ENCODE measurements at places on chromosomes 3 and 15.

DNA sequence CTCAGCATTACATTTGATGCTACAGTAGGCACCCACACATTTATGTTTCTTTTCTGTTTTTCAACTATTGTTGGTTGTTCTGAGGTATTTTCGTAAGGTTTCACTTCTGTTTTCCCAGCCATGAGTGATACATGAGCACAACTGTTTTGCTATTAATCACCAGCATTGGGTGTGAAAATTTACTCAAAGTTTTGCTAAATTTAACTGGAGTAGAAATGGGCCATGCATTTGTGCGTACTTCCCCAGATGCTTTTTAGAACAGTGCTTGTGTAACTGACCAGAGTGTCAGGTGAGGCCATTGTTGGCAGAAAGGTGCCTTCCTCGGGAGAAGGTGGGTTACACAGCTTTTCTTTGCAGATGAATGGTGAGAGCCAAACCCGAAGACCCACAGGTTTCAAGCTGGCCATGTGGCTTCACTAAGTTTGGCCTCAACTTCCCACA lies 70.4 kb downstream of the ST6GAL1 start:
- DNase-seq, result no peak

DNA sequence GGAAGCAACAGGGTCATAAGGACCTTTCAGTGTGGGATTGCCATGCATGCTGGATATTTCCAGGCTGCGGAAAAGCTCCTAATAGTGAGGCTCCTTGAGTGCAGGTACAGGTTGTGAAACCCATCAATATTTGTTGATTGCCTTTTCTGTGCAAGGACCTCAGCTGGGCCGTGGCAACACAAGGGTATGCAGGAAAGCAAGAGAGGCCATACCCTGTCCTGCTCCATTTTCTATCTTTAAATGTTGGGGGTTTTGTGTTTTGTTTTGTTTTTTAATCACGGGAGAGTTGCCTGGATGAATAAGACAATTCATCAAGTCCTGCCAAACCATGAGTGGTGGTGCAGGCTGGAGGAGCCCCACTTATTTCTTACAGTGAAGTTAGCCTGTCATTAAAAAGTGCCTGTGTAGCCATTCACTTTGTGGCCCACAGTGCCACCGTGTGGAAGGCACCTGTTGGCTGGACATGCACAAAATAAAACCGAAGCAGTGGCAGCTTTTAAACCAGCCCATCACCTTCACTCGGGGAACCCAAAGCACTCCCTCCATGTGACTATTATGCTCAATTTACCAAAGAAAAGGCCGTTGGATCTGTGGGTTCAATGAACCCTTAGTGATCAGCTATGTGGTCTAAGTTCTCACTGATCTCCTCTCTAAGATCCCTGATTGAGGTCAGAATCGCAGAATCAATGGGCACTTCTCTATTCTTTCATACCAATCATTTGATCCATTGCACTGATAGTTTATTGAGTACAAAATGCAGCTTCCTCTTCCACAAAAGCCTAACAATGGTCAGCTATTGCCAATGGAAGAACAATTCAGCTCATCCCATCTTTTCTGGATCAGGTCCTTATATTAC lies 42.2 kb downstream of the CLDN18 start:
- DNase-seq, result no peak

GRCh38 chr3:125431391-125431790 lies 56.3 kb upstream of the ZNF148 start:
- DNase-seq, result no peak

DNA sequence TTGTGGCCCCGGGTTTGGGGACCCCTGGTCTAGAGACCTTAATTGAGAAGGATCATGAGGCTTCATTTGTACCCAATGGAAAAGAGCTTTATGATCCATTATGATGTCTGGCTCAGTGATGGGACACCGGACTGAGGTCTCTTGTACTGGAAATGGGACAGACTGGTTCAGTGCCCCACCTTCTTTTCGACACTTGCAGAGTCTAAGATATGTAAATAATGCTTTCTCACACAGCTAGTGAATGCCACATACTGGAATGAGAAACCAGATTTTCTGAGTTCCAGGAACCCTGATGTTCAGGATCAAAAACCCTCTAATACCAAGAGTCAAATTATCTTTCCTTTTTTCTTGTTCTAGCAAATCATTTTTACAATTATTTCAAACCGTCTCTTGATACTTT lies 116.3 kb upstream of the ARPP21 start:
- DNase-seq, result no peak

Data from activated gamma-delta T cell treated with anti-CD3 and anti-CD28 coated beads, Interleukin-2, amount 50 U/mL, for 16 hours (primary cell).